ENCODE measurements at places on chromosomes 4 and X.

DNA sequence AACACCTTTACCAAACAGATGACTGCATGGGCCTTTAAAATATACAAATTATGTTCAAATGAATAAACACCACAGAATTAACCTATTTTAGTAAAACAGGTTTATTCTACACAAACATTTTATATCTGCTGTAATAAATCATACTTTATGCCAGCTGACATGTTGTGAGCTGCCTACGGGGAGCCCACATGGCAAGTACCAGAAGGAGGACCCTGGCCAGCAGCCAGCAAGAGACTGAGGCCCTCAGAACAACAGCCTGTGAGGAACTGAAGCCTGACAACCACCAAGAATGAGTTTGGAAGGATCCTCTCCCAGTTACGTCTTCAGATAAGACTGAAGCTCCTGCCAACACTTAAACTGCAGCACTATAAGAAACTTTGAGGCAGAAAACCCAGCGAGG, 377.0 kb downstream of the PDGFC start:
- DNase-seq: no peak

DNA sequence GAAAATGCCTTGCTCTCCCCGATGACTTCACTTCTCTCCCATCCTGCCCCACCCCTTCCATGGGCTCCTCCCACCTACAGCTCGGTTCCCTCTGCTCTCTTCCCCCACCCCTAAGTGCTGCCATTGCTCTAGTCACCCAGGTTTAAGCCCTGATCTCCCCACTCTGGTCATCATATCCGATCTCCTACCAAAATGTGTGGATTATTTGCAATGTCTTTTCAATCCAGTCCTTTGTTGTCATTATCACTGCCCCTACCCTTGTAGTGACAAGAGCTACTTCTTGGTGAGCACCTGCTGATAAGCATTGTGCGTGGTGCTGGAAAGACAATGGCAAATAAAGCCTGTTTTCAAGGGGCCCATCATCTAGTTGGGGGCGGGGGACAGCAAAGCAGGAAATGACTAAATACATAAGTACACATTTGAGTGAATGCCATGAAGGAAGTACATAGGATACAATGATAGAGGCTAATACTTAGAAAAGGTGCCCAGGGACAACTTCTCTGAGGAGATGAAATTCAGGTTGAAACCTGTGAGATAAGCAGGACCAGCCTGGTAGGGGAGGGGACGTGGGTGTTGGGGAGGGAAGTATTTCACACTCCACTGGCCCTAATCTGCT, 63.8 kb downstream of the DLG3 start:
- no peak for DNase-seq

DNA sequence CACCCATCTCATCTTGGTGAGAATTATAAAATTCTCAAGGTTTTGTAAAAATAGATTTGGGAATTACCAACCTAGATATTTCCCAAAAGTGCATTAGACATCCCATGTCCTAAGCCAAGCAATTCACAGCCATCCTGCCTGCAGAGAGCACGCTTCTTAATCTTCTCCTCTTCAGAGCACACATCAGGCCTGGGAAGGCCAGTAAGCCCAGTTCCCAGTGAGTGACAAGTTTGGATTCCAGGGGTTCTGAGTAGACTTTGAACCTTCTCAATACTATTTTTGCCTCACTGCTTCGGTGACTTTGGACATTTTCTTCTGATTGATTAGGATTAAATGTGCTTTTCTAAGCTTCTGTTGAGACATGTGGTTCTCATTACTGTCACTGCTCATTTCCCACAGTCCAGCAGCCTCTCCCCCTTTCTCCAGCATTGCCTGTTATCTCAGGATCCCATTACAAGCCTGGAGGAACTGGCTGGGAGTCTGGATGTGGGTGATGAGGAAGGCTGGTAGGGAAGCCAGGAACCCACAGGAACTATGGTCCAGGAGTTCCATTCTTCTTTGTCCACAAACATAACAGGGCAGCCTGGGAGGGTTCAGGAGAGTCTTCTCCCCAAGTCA, 56.4 kb upstream of the TMEM150C start:
- no peak for DNase-seq

DNA sequence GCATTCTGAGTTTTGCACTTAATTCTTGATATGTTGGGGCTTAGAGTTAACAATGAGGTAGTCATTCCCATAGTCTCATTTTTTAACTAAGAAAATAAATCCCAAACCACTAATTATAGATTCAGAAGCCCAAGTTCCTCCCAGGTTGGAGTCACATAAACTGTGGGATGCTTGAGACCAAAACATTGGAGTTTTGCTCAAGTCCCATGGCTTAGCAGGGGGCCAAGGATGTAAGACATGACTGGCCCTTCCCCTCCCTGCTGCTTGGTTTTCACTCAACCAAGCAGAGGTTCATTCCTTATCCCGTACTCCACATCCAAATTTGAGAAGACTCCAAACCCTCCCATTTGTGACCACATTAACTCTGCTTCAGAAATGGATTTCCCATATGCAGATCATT, 101.3 kb downstream of the LIMCH1 start:
- no peak for DNase-seq

DNA sequence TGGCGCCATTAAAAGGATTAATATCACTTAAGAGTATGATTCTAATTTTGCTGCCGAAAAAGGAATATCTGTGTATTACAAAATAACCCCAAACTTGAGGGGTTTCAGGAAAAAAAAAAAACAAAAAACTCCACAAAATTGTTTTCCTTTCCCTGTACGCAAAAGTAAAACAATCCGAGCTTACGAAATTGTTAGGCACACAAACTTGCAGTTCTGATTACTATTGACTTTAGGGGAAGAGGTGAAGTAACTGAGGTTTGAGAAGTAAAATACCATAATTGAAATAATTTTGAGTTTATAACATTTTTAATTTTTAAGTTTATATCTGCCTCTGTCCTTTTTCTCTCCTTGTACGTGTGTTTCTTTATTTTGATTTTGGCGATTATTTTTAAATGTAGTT, 64.8 kb downstream of the USP9X start:
- DNase-seq: no peak

- DNase-seq: no peak
These were observed 21.3 kb upstream of the FTHL17 start for GRCh38 chrX:31092970-31093638.

- no peak for DNase-seq
These were observed 159.6 kb downstream of the PTTG2 start for GRCh38 chr4:38119668-38120385.

- DNase-seq: no peak
These were observed 813.5 kb upstream of the SLIT2 start for GRCh38 chr4:19438233-19438632.

GRCh38 chrX:17860811-17861488, at the start of gene RAI2:
RAI2 (minus strand) TSS chrX:17861298; CDS start chrX:17802010, 59,288 bp downstream.
- DNase-seq: no peak

DNA sequence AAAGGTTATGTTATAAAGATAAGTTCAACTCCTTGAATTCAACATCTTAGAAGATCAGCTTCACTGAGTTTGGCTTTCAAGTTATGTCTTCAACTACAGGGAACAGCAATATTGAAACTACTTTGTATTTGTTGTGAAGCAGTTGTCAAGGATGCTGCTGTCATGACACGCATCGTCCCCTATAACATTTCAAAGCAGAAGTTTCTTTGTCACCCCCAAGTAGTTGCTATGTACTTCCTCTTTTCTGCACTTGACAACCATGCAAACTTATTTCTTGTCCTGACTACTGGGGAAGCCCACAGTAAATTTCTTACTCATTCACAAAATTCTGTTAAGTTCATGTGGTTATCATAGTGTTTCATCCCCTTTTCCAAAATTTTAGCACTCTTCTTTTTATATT, 14.3 kb downstream of the ANTXR2 start:
- DNase-seq: no peak

GRCh38 chr4:45910511-45910910, 213.3 kb downstream of the GABRG1 start:
- no peak for DNase-seq

- DNase-seq: no peak
These were observed 53.6 kb upstream of the RAB40AL start for GRCh38 chrX:102883491-102883890.

- no peak for DNase-seq
These were observed 135.8 kb downstream of the RAPGEF2 start for GRCh38 chr4:159238631-159239030.

GRCh38 chr4:24164054-24164693, 274.3 kb upstream of the PPARGC1A start:
- no peak for DNase-seq

GRCh38 chr4:186852964-186853391, 129.3 kb upstream of the FAT1 start:
- DNase-seq: no peak

GRCh38 chr4:89099034-89099433, 12.3 kb upstream of the TIGD2 start:
- no peak for DNase-seq

DNA sequence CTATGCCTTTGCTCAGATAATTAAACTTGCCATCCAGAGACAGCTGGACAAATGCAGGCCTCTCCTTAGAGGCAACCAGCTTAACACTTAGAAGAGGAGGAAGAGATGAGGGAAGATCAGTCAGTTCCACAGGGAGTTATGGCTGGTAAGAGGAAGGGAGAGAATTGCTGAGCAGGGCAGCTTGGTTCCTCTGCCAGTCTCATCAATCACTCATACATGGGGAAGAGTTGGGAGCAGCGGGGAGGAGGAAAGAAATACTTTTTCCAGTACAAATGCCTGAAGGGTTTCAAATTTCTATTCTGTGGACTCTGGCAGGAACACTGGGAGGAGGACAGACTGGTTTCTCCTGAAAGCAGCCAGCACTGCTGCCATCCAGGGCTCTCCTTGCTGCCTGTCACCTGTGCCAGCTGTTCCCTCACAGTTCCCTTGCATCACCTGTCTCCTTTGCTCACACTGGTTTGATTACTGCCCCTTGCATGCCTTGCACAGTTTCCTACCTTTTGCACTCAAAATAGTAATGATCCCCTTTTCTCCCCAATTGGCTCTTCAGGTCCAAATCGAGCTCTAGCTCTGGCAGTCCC, 59.5 kb downstream of the PGRMC2 start:
- no peak for DNase-seq

DNA sequence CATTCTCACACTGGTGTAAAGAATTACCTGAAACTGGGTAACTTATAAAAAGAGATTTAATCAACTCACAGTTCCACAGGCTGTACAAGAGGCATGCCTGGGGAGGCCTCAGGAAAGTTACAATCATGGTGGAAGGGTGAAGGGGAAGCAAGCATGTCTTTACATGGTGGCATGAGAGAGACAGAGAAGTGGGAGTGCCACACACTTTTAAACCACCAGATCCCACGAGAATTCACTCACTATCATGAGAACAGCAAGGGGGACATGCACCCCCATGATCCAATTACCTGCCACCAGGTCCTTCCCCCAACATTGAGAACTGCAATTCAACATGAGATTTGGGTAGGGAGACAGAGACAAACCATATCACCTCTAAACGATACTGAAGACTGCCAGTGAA, 23.0 kb downstream of the EPGN start:
- no peak for DNase-seq

DNA sequence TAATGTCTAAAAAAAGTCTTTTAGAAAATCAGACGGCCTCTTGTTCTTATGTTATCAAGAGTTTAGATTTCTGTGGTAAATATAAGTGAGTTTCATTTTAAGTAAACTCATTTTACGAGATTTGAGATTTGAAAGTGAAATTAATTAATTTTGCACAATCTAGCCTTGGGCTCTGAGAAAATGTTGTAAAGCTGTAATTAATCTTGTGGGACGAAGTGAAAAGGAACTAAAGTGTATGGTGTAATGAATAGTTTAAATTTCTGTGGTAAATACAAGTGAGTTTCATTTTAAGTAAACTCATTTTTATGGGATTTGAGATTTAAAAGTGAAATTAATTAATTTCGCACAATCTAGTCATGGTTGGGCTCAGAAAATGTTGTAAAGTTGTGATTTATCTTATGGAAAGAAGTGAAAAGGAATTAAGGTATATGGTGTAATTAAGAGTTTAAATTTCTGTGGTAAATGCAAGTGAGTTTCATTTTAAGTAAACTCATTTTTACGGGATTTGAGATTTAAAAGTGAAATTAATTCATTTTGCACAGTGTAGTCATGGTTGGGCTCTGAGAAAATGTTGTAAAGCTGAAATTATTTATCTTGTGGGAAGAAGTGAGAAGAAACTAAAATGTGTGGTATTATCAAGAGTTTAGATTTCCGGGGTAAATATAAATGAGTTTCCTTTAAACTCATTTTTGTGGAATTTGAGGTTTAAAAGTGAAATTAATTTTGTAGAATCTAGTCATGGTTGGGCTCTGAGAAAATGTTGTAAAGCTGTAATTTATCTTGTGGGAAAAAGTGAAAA, 1.6 kb downstream of the SCML1 start:
- no peak for DNase-seq

- DNase-seq: no peak
These were observed 68.5 kb downstream of the CYTL1 start for GRCh38 chr4:4950561-4951290.

DNA sequence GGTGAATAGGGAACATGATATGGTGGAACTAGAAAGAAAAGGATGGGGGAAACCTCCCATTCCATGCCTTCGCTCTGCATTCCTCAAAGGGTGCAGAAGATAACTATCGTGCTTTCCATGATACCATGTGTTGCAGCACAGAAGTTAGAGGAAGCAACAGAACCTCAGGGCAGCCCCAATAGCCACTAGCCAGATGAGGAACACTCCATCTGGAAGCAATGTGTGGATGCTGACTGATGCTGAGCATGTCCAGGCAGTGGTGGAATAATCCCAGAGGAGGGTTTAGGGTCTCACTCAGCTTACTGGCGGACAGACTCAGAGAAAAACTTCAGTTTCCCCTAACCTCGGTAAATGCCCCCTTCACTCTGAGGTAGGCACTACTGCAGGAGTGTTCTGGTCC, 7.5 kb downstream of the SMIM10 start:
- no peak for DNase-seq

GRCh38 chr4:5511791-5512190, 196.6 kb downstream of the EVC2 start:
- no peak for DNase-seq

GRCh38 chrX:94850811-94851210, 1176.8 kb downstream of the FAM133A start:
- DNase-seq: no peak

GRCh38 chr4:120844528-120844921, 78.0 kb downstream of the PRDM5 start:
- no peak for DNase-seq

GRCh38 chr4:24104158-24104565, 214.3 kb upstream of the PPARGC1A start:
- DNase-seq: no peak

DNA sequence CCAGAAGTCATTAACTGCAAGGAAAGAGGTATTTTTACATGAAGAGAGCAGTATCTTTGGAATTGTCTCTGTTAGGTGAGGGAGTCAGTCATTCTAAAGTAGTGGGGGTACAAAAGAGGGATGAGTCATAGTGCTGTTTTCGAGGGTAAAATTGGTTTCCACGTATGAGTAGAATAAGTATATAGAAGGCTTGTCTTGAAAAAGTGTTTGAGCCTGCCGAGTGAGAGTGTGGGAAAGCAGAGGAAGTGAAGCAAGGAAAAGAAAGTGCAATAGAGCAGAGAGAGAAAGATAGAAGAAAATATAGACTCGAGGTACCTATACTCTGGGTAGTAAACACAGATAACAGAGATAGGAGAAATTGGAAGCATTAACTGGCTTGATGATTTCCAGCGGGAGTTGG, 696.4 kb downstream of the DMD start:
- DNase-seq: no peak
